Urinary bladder (tissue), 4 donors: ENCODE measurements at places on chromosomes 1 and 21. TPM values are rescaled to one million over a fixed set of nuclear protein-coding genes. Genes with fewer than 3 reads are reported as not detected.

DNA sequence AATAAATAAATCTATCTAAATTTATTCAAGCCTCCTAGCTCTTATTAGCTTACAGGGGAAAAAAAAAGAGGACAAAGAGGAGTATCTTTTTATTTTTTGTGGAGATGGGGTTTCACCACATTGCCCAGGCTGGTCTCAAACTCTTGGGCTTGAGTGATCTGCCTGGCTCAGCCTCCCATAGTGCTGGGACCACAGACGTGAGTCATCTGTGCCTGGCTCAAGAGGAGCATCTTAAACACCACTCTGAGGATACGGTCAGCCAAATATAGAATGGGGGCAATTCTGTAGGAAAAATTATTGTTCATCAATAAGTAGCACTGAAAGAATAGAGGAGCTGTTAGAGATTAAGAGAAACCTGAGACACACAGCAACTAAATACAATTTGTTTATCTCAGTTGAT is 24.1 kb downstream of the SLC45A3 start:
- no peak for DNase-seq

Gene LY9
- 0.11 TPM for total RNA-seq

Gene CD5L
- total RNA-seq = not detected

Gene IGSF21
- total RNA-seq = 1.1 TPM

Gene CYB561D1
- 4.0 TPM for total RNA-seq
